ENCODE measurements at places on chromosomes 3 and 15.

DNA sequence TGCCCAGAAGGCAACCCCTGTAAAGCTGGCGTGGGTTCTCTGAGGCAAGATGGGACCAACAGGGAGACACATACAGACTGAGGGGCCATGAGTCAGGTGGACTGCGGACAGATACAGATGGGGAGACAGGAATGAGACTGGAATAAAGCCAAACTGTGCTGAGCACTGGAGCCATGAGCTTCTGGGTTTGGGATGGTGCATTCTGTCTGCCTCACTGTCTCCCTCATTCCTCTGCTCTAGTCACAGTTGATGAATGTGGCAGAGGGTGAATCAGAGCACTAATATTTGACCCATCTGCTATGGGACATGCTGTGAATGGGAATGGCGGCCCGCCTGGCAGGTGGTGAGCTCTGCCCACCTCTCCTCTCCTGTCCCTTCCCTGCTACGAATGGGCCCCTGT, 262.9 kb downstream of the EPHB1 start:
- no peak for DNase-seq

DNA sequence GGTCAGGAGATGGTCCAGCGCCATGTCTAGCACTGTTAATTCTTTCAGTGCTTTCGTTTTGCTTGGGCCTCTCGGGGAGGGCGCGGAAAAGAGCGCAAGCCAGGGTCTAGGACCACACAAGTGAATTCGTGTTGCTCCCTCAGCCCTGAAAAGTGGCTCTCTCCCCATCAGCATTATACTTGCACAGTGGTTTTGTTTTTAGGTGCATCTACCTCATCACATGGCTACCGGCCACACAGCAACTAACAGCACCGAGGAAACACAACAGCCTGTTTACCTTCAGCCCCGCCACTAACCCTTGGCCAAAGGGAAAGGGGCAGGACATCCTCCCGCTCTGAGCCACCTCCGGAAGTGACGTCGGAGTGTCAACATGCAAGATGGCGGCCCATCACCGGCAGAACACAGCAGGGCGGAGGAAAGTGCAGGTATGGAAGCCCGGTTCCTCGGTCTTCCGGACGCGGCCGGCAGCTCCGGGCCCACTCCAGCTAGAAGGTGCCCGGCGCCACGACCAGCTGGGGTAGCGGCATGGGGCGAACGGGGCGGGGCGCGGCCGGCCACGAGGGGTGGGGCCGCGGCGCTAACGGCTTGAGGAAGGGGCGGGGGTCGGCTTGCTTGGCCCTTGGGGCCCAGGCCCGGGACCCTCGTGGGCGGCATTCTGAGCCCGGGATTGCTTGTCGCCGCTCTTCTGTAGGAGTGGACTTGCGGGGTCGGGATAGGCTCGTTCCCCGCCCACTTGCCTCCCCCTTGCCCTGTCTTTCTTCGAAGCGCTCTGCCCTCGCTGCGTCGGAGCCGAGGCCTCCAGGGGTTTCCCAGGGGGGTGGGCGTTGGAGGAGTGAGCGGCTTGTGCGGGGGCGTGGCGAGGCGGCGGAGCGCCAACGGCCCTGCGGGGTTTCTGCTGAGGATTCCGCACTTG, at the start of the genes SCN11A and WDR48:
Gene SCN11A, minus strand, starts transcription at position 296 of the 913 bp plus-strand sequence. CDS start 101,582 bp downstream, outside the sequence.
Gene WDR48, plus strand, starts transcription at position 368 of the 913 bp plus-strand sequence. Its CDS starts 10 bp downstream, at position 378.
- DNase-seq: peak; percentile 96

DNA sequence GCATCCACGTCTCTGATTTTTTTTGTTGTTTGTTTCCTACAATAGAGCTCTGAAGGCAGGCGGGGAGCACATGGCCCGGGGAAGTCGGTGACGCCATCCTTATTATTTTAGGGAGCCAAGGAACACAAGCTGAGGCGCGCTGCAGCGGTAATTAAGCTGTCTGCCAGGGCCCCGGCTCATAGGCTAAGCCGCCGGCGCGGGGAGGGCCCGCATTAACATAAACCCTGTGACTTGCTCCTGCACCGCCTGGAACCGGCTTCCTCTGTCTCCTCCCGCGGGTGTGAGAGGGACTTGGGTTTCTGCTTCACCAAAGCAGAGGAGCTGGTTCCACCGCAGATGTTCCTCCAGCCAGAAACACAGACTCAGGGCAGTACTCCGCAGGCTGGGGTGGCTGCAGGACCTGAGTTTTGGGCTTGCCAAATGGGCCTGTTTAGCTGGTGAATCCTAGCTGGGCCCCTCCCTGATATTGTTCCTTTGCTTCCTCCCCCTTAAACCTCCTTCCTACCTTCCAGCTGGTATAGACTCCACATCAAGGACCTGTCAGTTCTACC, 25.3 kb downstream of the ANP32A start:
- peak; percentile 82 for DNase-seq

DNA sequence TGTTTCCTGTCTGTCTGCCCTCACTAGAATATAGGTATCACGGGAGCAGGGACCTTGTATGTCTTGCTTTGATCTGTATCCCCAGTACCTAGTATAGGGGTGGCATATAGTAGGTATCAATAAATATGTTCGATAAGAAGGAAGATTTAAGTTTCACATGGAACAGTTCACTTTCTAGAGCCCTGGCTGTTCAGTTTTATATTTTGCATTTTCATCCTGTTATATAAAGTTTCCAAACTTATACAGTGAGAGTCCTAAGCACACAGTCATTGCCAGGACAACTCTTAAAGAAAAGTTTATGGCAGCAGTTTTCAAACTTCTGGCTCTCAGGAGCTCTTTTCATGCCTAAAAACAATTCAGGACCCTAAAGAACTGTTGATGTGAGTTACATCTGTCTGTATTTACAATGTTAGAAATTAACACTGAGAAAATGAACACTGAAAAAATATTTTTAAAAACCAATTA, 13.4 kb downstream of the ITPR1 start:
- DNase-seq: no peak

DNA sequence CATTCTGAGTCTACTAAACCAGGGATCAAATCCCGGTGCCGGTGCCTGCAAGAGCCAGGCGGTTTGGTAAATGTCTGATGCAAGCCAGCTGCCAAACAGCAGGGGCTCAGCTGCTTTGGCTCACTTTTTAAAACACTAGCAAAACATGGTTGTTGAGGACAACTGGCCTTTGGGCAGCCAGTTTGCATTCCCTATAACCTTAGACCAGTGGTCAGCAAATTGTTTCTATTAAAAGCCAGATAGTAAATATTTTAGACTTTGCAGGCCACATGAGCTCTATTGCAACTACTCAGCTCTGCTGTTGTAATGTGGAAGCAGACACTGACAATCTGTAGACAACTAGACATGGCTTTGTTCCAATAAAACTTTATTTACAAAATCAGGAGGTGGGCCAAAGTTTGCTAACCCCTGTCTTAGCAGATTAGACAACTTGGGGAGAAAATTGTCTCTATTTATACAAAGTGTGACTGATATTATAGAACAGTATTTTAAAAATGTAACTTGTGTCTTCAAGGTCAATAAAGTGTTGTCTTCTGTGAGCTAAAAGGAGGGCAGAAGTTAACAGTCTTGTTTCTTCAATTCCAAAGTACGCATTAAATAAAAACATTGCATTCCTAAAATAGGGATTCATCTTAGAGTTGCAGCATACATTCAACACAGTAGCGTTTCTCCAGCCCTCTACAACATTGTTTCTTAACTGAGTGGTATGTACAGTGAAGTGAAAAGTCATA, 67.6 kb downstream of the SSUH2 start:
- no peak for DNase-seq

- no peak for DNase-seq
Measured at GRCh38 chr3:59064276-59064675, 14.5 kb upstream of the CFAP20DC start.

- DNase-seq: no peak
Measured at GRCh38 chr15:78093242-78094020, 1.1 kb downstream of the SH2D7 start.

DNA sequence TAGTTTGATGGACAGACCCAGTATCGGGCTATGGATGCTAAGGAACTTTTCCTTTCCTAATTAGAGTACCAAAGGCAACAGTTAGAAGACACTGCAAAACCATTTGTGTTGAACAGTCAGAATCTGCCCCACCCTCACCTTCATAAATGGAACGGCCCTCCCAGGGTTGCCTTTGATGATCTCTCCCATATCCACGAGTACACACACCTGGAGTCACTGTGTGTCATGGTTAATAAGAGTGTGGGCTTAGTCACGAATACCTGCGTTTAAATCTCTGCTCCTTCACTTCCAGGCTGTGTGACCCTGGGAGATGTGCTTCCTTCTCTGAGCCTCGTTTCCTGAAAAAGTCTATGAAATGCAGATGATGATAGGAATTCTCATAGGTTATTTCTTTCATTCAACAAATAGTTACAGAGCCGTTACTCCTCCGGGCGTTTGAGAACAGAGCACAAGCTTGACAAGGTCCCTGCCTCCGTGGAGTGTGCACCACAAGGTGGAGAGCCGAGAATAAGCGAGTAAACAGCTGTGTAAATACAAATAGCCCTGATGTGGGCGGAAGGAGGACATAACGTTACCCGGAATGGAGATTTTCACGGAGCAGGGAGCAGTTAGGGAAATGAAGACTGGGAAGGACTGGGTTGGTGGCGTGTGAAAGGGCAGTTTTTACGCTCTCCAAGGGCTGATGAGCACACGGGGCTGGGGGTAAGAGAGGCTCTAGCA, 6.7 kb downstream of the SLC51A start:
- no peak for DNase-seq

GRCh38 chr15:23074684-23075083, 35.3 kb upstream of the TUBGCP5 start:
- DNase-seq: no peak

GRCh38 chr15:98999233-98999632, 8.4 kb downstream of the PGPEP1L start:
- DNase-seq: no peak

DNA sequence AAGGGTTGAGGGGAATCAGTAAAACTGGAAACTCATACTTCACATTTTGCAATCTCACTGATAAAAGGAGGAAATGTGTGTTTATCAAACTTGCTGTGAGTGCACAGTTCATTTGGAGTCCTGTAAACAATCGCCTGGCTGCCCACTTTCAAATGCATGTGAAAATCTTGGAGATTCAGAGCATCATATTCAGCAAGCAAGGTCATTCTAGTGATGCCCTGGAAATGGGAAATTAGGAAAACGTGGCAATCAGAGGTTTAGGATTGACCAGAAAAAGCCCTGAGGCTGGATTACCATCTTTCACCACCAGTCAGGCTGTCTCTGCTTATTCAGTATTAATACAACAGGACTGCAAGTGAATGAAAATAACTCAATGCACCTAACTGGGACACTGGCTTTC, 23.9 kb downstream of the DPH6 start:
- no peak for DNase-seq

- no peak for DNase-seq
Measured at GRCh38 chr15:63497642-63498467, 6.5 kb upstream of the USP3 start.

- no peak for DNase-seq
Measured at GRCh38 chr3:16298891-16299290, 33.9 kb downstream of the OXNAD1 start.

DNA sequence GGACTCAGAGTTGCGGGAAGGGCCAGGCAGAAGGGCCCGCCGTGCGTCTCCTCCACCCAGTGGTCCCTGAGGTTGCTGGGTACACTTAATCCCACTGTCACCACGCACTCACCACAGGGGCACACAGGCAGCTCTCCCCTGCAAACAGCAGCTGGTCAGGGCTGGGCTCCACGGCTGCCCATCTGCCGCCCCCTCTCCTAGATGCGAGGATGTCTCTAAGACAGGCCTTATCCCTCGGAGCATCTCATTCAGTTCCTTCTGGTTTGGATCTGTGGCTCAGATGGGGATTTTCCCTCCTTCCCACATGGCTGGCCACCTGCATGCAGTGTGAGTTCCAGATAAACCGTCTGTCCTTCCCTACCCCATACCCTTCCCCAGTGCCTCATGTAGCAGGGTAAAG, 26.3 kb downstream of the MRPS11 start:
- DNase-seq: no peak

DNA sequence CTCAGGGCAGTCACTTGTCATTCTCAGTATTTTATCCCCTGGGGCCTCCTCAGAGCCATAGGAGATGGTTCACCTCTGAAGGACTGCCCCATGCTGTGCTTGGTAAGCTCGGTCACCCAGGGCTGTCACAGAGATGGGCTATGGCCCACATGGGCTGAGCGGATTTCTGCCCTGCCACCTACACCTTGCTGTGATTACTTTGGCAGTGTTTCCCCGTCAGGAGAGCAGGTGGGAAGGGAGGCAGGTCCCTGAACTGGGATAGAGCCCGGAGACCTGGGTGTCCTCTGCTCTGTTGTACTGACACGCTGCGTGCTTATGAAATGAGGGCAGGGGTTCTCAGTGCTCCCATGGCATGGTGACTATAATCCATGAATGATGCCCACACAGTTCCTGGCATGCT, 48.9 kb downstream of the APBA2 start:
- no peak for DNase-seq

GRCh38 chr15:60803059-60803458, 324.1 kb upstream of the ICE2 start:
- no peak for DNase-seq

DNA sequence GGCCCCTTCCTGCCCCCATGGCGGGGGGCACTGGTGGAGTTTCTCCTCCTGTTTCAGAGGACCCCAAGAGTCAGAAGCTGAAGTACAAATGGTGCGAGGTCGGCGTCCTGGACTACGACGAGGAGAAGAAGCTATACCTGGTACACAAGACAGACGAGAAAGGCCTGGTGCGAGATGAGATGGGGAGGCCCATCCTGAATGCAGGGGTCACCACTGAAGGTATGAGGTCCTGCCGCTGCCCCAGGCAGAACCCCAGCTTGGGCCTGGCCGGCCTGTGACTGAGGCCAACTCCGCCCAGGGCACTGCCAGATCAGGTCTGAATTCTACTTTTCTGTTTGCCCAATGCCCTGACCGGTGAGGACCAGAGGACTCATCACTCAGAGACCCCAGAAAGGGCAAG, 15.0 kb downstream of the DNAH1 start:
- no peak for DNase-seq

DNA sequence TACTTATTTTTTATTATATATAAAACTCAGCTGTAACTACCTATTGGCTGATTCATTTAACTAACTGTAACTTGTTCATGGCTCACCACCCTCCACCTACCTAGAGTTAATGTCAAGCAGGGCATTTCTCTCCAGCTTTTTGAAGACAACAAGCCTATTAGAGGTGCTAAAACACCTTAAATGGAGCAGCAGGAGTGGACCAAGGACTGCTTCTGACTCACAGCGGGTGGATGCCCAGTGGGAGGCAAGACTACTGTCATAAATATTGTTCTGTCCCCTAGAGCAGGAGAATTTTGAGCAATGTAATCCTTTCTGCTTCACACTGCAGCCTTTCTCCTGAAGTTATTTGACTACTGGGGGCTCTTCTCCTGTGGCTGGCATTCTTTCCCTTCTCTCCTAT, 146.9 kb downstream of the CLSTN2 start:
- DNase-seq: no peak

DNA sequence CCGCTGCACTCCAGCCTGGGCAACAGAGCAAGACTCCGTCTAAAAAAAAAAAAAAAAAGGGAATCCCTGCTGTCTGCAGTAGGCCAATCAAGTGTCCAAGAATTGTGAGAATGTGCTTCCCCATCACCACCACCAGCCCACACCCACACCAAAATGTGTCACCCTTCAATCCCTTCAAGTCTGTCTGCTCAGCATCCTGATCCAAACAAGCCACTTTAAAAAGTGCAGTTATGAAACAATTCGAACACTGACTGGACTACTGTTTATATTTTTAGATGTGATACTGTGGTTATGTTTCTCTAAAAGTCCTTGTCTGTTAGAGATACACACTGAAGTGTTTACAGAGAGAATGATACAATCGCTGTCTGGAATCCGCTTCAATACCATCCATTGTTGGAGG, 78.1 kb upstream of the CGNL1 start:
- no peak for DNase-seq

- DNase-seq: no peak
Measured at GRCh38 chr3:101926594-101927105, 77.3 kb downstream of the NFKBIZ start.
